Sigmoid colon (tissue), 7 donors: ENCODE measurements at places on chromosomes 12 and 14. TPM values are rescaled to one million over a fixed set of nuclear protein-coding genes. Genes with fewer than 3 reads are reported as not detected.

- H3K4me3 ChIP-seq = no peak overlapping the region
- peak overlapping the region; percentile 65 for H3K27ac ChIP-seq
- no peaks in the 10 kb centered on the region for H3K36me3 ChIP-seq
- H3K27me3 ChIP-seq = no peaks in the 10 kb centered on the region
- H3K4me1 ChIP-seq = peaks cover 34% of the 10 kb centered on the region
- no peak for DNase-seq
Observed at GRCh38 chr12:93102744-93103143, 173.6 kb upstream of the EEA1 start.

POLE2 gene
- total RNA-seq = 3.8 TPM

- DNase-seq = peak; percentile 28
- H3K4me3 ChIP-seq = no peak overlapping the region
- H3K36me3 ChIP-seq = no peaks in the 10 kb centered on the region
Observed at GRCh38 chr14:95222870-95223398, 65.6 kb upstream of the DICER1 start.

DTX3 gene
- 42.9 TPM for total RNA-seq

TMEM120B gene
- total RNA-seq = 3.7 TPM

CCDC197 gene
- total RNA-seq = not detected

- H3K36me3 ChIP-seq = peaks cover 41% of the 10 kb centered on the region
- H3K27ac ChIP-seq = peak overlapping the region; percentile 68
- H3K27me3 ChIP-seq = no peaks in the 10 kb centered on the region
- no peak for DNase-seq
- H3K4me1 ChIP-seq = peaks cover 86% of the 10 kb centered on the region
- H3K4me3 ChIP-seq = no peak overlapping the region
Observed at GRCh38 chr14:75432411-75432810, 4.6 kb downstream of the JDP2 start.

IFI27 gene
- 25.2 TPM for total RNA-seq

COCH gene
- 0.71 TPM for total RNA-seq

- peak overlapping the region; percentile 47 for H3K4me3 ChIP-seq
- H3K4me1 ChIP-seq = peaks cover 18% of the 10 kb centered on the region
- no peak for DNase-seq
- peaks cover 7% of the 10 kb centered on the region for H3K27me3 ChIP-seq
- H3K36me3 ChIP-seq = no peaks in the 10 kb centered on the region
- no peak overlapping the region for H3K27ac ChIP-seq
Observed at GRCh38 chr12:46830731-46831334, 5.0 kb upstream of the SLC38A4 start.

PRR13 gene
- 55.4 TPM for total RNA-seq

DNA sequence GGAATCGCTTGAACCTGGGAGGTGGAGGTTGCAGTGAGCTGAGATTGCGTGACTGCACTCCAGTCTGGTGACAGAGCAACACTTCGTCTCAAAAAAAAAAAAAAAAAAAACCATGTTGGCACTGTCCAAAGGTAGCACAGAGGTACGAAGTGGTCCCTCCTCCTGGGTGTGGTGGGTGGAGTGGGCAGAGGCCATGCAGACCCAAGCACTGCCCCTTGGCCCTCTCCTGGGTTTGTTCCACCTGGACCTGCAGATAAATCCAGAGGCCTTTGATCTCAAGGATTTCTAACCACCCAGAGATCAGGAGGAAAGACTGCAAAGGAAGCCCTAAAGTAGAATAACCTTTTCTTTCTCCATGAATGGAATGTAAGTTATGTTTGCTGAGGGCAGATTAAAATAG is 8.7 kb upstream of the GALNT6 start:
- no peaks in the 10 kb centered on the region for H3K4me1 ChIP-seq
- no peak for DNase-seq
- H3K36me3 ChIP-seq = no peaks in the 10 kb centered on the region
- H3K27ac ChIP-seq = no peak overlapping the region

- H3K4me3 ChIP-seq = no peak overlapping the region
- no peaks in the 10 kb centered on the region for H3K36me3 ChIP-seq
- no peaks in the 10 kb centered on the region for H3K27me3 ChIP-seq
- no peak overlapping the region for H3K27ac ChIP-seq
- no peaks in the 10 kb centered on the region for H3K4me1 ChIP-seq
Observed at GRCh38 chr14:22118899-22119477, 445.4 kb upstream of the OR4E1 start.

PKP2 gene
- 1.4 TPM for total RNA-seq
